ENCODE measurements at places on chromosomes 5 and 9. TPM values are rescaled to one million over a fixed set of nuclear protein-coding genes. Genes with fewer than 3 reads are reported as not detected.

- peak; percentile 22 for DNase-seq
These were observed 924.8 kb upstream of the CDH9 start for GRCh38 chr5:27963050-27963783.

DNA sequence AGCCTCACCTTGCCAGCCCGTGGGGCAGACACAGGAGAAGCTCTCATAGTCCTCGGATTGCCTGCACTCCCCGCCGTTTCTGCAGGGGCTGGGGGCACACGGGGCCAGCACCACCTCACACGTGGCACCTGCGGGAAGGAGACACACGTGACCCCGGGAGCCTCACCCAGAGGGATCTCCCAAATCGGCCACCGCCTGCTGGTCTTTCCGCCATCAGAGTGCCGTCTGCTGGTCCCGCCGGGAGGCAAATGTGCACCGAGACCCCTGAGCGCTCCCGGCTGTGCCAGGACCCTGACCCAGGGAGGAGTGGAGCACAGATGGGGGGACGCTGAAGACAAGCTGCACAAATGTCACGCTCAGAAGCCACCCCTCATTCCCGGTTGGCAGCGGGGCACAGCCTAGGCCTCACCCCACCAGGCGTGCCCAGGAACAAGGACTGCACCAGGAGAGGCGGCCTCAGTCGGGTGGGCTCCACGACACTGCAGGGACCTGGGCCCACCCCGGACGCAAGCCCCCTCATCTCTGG is 28.4 kb upstream of the SEC16A start:
- no peak for DNase-seq

GRCh38 chr5:175288048-175288621 is 155.8 kb downstream of the DRD1 start:
- peak; percentile 6 for DNase-seq

- no peak for DNase-seq
These were observed 124.0 kb upstream of the COX7C start for GRCh38 chr5:86493777-86494176.

DNA sequence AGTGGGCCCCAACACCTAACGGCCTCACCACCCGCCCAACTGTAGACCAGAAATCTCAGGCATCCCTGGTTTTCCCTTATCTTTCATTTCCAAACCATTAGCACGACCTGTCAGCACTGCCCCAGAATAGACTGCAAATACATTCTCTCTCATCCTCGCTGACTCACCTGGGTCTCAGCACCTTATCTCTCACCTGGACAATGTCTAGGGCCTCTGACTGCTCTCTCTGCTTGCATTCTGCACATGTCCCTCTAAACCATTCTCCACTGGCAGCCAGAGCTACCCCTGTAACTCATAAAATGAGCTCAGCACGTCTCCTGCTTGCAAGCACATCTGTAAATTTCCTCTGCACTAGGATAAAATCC is 12.7 kb downstream of the CKMT2 start:
- DNase-seq = no peak

Gene RNF183
- total RNA-seq = not detected

Gene PCDHGA12
- 6.2 TPM for total RNA-seq
